ENCODE measurements at places on chromosomes 13 and 19. TPM values are rescaled to one million over a fixed set of nuclear protein-coding genes. Genes with fewer than 3 reads are reported as not detected.

GRCh38 chr19:45187421-45188100 lies 9.0 kb downstream of the BLOC1S3 start:
- no peak for DNase-seq

NR2F6 gene
- polyA plus RNA-seq = 61.1 TPM

DNA sequence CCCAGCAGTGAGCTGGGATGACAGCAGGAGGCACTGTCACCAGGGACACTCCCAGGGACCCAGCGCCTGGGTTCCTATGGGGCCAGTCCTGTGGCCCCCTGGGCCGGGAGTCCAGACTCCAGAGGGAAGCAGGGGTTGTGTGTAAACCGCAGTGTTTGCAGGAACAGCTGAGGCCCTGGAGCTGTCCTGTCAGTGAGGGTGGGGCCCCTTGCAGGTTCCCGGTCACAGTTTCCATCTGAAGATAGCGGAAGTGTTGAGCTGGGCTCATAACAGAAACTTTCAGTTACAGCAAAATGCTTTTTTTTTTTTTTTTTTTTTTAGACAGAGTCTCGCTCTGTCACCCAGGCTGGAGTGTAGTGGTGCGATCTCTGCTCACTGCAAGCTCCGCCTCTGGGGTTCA lies 17.7 kb upstream of the CSNK1G2 start:
- no peak for DNase-seq

PSG5 gene
- not detected for polyA plus RNA-seq

DNA sequence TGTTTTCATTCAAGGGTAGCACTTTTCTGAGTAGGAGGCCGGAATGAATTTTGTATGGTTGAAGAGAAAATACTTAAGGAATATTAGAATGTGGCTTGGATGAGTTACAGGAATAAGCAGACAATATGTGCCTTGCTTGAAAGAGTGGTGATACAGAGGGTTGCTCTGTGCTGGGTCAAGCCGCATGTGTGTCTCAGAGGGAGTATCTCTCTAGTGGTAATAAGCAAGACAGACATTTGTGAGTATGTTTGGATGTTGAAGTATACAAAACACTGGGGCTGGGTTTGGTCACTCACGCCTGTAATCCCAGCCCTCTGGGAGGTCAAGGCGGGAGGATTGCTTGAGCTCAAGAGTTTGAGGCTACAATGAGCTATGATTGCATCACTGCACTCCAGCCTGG lies 103.9 kb downstream of the LMO7 start:
- DNase-seq = no peak

GRCh38 chr19:55112777-55113569 lies 4.5 kb downstream of the PPP1R12C start:
- no peak for DNase-seq

- no peak for DNase-seq
Measured at GRCh38 chr13:111304603-111305289, 15.7 kb upstream of the TEX29 start.
